ENCODE measurements at places on chromosomes 11 and 22.

- no peak for DNase-seq
These were observed 5.8 kb downstream of the ARSA start for GRCh38 chr22:50621948-50622722.

GRCh38 chr11:95337972-95338429, 107.0 kb upstream of the SESN3 start:
- DNase-seq, result no peak

- DNase-seq, result no peak
These were observed 8.0 kb downstream of the POU2AF1 start for GRCh38 chr11:111370902-111371578.

GRCh38 chr11:62026739-62027370, 59.4 kb upstream of the FTH1 start:
- DNase-seq, result no peak

GRCh38 chr22:43396321-43396933, 15.4 kb upstream of the MPPED1 start:
- no peak for DNase-seq

- peak; percentile 22 for DNase-seq
These were observed 2.8 kb downstream of the SLC25A1 start for GRCh38 chr22:19175602-19176174.

DNA sequence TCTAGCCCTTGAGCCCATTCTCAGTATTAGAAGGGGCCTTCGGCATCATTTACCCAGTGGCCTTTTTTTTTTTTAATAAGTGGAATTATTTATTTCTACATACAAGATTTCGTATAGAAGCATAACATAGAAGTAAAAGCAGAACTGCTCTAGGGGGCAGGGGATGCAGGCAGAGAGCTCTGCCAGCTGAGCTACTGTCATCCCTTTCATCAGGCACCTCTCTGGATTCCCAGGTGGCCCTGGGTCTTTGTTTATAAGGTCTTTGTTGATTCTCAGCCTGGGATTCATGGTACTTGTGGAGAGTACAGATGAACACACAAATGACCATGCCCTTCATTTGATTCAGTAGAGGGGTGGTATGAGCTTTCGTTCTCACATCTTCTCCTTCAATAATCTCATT, 66.4 kb downstream of the GAB2 start:
- DNase-seq, result no peak

DNA sequence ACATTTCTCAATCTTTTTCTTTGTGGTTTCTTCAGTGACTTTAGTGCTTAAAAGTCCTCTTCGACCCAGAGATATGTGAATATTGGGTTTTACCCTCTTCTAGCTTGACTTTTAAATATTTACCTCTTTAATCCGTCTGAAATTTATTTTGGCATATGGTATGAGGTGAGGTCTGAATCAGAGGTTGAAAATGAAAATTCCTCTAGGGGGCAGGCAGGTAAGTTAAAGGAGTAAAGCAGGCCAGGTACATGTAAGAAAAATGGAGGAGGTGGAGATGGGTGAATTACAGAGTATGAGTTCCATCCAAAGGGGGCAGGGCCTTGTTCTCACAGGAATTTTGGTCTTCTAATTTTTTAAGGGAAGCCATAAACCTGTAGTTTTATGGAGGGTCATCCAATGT, 263.8 kb upstream of the NARS2 start:
- no peak for DNase-seq
